WTC11 (cell line): ENCODE measurements at places on chromosomes 1 and 21.

DNA sequence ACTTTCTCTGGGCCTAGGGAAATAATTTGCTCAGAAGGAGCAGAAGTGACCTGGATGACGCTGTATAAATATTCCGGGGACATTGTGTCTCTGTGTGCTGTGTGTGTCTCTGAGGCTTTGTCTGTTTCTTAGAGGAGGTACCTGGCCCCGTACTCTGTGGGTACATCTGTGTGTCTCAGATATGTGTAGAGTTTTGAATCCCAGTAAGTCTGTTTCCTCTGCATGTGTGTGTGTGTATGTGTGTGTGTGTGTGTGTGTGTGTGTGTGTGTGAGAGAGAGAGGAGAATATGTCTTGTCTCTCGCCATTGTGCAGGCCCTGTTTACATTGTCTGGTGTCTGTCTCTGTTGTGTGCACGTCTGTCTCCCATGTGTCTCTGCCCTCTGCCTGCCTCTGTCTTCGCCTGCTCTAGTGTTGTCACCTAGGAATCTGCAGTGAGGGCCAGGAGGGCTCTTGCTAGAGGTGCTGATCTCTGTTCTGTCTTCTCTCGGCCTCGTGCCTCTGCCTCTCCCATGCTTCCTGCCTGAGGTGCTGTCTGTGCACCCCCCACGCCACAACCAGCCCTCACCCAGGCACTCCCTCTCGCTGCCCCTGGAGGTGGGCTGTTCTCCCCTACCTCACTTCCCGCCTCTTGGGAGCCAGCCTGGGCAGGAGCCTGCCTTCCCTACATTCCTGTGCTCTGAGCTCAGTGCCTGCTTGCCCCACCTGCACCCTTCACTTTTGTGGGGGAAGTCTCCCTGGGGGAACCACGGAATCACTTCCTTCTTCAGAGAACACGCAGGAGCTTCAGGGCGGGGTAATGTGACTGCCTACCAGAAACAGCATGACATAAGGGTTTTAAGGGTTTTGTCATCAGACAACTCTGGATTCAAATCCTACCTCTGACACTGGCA, 5.9 kb downstream of the MAP7D1 start:
- no peak for DNase-seq

GRCh38 chr1:151142411-151143056, 3.9 kb downstream of the SEMA6C start:
- no peak for DNase-seq

DNA sequence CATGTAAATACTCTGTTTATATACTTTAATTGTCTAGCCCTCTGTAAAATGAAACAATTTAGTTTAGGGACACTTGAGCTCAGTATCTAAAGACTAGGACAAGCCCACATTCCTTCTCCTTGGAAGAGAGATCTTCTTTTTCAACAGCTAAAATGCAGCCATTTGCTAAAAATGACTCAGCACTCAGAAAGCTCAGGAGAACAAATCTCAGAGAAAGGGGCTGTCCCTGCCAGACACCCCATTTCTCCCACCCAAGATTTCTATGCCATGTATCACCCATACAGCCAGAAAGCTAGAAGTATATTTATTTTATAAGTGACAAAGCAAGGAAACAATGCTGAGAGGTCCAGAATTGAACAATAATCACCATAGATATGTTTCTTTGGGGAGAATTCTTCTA, 23.2 kb upstream of the PRDX6 start:
- no peak for DNase-seq

- DNase-seq = peak; percentile 40
These were observed 791 bp upstream of the MAST2 start for GRCh38 chr1:45802343-45803298.

GRCh38 chr21:15986277-15986676, 256.5 kb downstream of the USP25 start:
- DNase-seq = no peak

GRCh38 chr1:179091691-179092165, 9.9 kb downstream of the TOR3A start:
- DNase-seq = no peak

DNA sequence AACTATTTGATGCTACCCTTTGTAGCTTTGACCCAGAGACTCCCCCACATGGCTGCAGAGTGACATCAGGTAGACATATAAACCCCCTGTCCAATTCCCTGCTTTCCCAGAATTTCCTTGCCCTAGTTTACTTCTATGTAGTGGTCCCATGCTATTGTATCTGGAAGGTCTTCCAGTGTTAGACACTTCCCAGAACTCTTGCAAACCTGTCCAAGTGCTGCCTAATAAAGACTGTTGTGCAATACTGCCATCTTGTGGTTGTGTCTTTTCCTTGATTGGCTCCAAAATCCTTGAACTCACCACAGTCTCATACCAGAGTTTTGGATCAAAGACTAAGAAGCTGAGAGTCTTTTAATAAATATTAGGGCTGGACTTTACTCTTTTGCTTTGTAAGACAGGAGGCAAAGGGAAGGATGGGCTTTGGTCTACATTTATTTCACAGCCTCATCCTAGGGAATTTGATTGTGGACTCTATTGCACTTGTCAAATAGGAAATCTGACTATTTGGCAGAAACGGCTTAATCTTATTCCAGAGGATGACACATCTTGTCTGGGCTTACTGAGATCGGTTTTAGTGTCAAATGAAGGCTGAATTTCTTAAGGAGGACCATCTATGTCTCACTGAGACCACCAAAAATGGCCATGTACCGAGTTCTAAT, 169.9 kb downstream of the LRRC7 start:
- DNase-seq = peak; percentile 14

- no peak for DNase-seq
These were observed 93.0 kb upstream of the GCLM start for GRCh38 chr1:94002046-94002787.

- no peak for DNase-seq
These were observed 24.0 kb downstream of the HENMT1 start for GRCh38 chr1:108636876-108637275.

DNA sequence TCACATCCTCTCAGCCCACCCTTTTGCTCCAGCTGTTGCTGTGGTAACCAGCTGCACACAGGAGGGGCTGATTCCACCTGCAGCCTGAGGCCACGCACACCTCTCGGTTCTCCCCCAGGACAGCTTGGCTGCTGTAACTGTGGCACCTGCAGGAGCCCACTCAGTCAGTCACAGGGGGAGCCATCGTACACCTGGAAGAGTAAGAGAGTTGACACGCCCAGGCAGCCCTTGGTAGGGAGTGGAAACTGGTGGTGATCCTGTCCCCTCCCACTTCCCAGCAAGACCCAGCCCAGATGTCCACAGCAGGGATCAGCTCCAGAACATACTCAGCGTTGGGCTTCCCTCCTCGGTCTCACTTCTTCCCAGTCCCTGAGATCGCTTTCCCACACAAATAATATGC, 32.2 kb upstream of the BACE2 start:
- no peak for DNase-seq

DNA sequence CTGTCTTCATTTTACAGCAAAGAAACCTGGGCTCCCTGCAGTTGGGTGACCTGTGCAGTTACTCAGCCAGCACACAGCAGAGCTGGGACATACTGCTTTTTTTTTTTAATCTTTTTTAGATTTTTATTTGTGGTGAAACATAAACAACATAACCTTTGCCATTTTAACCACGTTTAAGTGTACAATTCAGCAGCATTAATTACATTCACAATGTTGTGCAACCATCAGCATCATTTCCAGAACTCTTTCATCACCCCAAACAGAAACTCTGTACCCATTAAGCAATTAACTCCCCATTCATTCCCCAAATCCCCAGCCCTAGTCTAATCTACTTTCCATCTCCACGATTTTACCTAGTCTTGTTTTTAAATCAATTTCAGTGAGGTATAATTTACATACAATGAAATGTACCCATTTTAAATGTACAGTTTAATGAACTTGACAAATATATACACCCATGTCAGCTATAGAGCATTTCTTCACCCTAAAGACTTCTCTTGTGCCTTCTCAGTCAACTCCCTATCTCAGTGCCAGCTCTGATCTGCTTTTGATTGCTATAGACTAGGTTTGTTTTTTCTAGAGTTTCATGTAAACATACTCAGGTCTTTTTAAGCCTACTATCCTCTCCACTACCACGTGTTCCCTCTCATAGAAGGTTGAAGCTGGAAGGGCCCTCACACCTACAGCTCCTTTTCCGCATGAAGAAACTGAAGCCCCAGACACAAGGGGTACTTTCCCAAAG, 37.8 kb upstream of the C8B start:
- DNase-seq = no peak

- peak; percentile 91 for DNase-seq
These were observed 9.8 kb upstream of the SFN start for GRCh38 chr1:26853156-26853555.

GRCh38 chr1:107897438-107898345, 67.3 kb downstream of the VAV3 start:
- no peak for DNase-seq

- DNase-seq = no peak
These were observed 37.2 kb upstream of the AIM2 start for GRCh38 chr1:159113596-159114433.

DNA sequence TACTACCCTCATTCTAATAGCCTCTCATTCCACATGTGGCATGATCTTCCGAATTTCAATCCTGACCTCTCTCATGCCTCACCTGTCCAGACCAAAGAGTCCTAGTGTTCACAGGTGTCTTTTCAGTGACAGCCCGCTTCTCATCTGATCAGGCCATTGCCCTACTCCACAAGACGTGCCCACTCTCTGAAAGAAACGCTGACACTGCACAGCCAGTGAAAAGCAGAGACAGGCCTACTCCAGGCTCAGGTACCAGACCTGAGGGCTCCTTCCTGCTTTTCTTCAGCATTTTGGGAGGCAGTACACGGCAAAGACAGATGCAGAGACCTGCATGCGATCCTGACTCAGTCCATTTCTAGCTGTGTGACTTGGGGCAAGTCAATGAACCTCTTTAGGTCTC, 43.0 kb downstream of the SUSD4 start:
- no peak for DNase-seq

DNA sequence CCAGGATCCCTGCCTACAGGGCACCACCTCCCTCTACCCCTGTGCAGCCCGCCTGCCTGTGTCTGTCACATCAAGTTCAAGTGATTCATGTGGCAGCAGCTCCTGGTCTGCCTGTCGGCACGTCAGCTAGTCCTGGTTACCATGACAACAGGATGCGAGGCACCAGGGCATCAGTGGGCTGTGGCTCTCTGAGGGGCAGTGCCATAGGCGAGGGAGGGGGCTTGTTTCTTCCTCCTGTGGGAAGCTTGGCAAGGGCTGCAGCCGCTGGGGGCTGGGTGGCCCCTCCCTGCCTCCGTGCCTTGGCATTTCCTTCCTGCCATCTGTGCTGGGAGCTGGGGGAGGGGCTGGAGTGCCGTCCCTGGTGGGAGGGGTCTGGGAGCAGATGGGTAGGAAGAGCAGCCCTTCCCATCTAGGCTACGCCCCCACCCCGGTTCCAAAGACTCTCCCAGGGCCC, 43.1 kb downstream of the FOXO6 start:
- DNase-seq = peak; percentile 53

GRCh38 chr21:29187944-29188343, 57.5 kb downstream of the MAP3K7CL start:
- DNase-seq = no peak

GRCh38 chr21:28496517-28496916, 496.2 kb downstream of the LTN1 start:
- DNase-seq = no peak

DNA sequence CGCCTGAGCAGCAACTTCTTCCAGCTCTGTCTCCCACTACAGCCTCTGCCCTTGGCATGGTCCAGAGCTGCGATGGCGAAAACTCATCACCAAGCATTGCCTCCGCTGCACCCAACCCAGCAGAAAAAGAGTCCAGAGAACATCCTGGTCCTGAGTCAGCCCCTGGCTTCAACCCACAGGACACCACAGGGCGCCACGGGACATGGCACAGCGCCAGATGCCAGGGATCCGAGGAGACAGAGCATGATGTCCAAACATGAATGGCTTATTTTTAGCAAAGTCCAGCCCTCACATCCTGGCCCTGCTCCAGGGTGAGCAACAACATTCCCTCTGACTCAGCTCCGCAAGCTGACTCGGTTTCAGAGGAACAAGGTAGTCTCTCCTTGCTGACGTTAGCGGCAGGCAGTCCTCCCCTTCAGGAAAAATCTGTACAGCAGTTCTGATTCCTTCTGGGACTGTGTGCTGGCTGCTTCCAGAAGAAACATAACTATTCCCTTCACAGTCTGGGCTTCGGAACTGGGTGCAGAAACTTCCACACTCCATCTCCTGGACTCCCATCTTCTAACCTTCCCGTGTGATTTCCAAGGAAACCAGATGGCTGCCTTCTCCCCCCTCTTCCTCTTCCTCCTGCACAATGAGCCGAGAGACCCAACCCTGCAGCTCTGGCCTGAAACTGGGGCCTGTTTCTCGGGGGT, 131.3 kb downstream of the TOMM20 start:
- no peak for DNase-seq

DNA sequence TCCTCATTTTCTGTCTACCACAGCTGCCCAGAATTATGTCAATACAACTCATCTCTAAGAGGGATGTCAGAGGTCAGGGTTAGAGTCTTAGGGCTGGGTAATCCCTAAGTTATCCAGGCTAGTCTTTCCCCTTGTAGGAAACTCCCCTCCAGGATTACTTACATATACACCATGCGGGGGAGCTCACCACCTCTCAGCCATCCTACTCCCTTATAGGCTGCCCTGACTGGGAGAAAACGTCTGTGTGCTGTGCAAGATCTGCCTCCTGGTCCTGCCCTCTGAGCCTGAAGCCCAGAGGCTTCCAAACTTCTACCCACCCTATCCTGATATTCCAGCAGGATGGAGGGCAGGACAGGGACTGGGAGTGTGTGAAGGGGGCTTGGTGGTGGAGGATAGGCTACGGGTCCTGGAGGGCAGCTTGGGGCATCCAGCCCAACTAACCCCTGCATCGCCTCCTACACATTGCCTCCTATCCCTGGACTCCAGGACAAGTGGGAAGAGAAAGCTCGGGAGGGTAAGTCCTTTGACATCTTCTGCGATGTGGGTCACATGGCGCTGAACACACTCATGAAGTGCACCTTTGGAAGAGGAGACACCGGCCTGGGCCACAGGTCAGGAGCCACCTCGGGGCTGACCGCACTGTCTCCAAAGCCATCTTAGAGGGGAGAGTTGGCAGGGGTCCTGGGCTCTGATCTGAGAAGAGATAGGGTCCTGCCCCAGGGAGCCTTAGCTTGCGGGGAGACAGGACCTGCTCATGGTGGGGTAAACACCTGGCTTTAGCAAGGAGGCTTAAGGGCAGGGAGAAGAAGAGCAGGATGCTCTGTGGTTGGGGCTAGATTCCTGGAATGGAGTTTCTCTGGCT, 14.4 kb downstream of the CYP4B1 start:
- no peak for DNase-seq
